ENCODE measurements at places on chromosomes 7 and 10. TPM values are rescaled to one million over a fixed set of nuclear protein-coding genes. Genes with fewer than 3 reads are reported as not detected.

- no peak for DNase-seq
Measured at GRCh38 chr10:90199093-90199492, 497.7 kb downstream of the KIF20B start.

DNA sequence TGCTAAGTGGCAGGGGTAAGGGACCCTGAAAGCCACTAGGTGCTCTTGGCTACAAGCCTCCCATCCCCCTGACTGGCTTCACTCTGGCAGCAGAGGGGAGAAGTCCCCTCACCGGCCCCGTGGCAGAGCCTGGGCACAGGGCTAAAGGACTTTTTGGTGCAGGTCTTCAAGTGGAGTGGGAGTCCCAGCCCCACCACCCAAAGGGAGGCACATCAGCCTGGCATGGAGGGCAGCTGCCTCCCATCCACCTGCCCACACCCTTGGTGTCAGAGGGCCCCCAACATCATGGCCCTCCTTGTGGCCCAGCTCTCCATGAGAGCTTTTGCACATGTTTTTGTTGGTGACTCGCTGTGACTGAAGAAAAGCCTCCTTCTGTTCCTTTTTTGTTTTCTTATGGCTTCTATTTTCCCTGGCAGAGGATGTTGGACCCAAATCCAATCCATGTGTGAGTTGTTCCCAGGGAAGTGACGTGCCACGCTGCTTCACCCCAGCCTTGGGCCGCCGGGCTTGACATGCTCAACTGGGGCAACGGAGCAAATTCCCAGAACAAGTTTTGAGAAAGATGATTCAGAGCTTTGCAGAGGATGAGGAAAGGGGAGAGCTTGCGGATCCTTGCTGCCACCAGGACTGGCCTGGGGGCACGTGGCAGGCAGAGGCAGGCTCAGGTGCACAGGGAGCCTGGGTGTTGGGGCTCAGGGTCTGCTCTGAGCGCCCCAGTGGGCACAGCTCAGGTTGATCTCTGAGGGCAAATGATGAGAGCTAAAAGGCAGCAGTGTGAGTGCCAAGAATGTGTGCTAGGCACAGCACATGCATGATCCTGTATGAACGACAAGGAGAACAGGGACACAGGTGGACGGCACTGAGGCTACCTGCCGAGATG lies 1.9 kb upstream of the AEBP1 start:
- DNase-seq: no peak

LBX1 gene
- total RNA-seq: not detected

- DNase-seq: no peak
Measured at GRCh38 chr10:13693783-13694700, 107.3 kb downstream of the PRPF18 start.

- DNase-seq: no peak
Measured at GRCh38 chr7:66503551-66504031, 125.1 kb upstream of the KCTD7 start.

TRDMT1 gene
- total RNA-seq: 4.2 TPM

IL6 gene
- total RNA-seq: 1.4 TPM

GRCh38 chr7:12942609-12943008 lies 255.2 kb downstream of the ARL4A start:
- no peak for DNase-seq

HOXA2 gene
- 6.5 TPM for total RNA-seq

- no peak for DNase-seq
Measured at GRCh38 chr7:44897309-44897708, 12.0 kb upstream of the PURB start.

GRCh38 chr10:60943316-60944057 lies 498 bp downstream of the RHOBTB1 start:
- no peak for DNase-seq

DNA sequence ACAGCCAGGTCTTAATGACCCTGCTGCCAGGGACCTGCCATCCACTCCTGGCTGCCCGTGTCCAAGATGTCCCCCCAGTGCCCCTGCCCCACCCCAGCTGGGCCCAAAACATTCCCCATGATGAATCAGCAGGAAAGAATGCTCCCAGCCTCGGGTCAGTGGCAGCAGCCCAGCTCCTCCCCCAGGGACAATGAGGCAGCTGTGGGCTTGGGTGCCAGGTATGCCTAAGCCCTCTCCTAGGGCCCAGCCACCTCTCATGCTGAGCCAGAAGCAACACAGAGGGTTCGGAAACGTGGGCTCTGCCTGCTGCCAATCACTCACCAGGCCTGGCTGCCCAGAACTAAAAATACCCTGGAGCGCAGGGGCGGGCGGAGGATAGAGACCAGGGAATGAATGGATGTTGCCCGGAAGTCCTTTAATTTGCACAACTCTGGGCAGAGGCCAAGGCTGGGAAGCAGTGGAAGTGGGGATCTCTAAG lies 1.5 kb upstream of the LOXL4 start:
- DNase-seq: peak; percentile 88

- no peak for DNase-seq
Measured at GRCh38 chr7:116906391-116906790, 44.0 kb downstream of the CAPZA2 start.

PRPS1L1 gene
- total RNA-seq: not detected

ZDHHC16 gene
- 29.1 TPM for total RNA-seq
